ENCODE measurements at places on chromosomes 1 and 21.

GRCh38 chr1:182304627-182305026, 87.0 kb downstream of the GLUL start:
- DNase-seq, result no peak

DNA sequence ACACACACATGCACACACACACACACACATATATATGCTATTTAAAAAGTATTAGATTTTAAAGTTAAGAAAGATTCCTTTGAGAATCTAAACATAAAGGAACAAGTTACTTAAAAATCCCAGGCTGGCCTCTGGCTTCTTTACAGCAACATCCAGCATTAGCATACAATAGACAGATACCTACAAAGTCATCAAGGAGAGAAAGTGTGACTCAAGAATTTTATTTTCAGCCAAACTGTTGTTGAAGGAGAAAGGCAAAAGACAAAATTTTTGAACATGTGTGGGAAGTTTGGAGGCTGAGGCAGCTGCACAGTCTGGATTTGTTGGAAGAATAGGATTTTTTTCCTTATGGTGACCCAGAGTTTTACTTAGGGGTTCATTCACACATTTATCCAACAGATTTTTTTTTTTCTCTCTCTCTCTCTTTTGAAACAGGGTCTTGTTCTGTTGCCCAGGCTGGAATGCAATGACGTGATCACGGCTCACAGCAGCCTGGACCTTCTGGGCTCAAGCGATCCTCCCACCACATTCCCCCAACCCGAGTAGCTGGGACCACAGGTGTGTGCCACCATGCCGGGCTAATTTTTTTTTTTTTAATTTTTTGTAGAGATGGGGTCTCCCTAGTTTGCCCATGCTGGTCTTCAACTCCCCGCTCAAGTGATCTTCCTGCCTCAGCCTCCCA, 24.0 kb upstream of the SPOCD1 start:
- no peak for DNase-seq

- no peak for DNase-seq
Measured at GRCh38 chr21:42705346-42705745, 51.9 kb downstream of the PDE9A start.

DNA sequence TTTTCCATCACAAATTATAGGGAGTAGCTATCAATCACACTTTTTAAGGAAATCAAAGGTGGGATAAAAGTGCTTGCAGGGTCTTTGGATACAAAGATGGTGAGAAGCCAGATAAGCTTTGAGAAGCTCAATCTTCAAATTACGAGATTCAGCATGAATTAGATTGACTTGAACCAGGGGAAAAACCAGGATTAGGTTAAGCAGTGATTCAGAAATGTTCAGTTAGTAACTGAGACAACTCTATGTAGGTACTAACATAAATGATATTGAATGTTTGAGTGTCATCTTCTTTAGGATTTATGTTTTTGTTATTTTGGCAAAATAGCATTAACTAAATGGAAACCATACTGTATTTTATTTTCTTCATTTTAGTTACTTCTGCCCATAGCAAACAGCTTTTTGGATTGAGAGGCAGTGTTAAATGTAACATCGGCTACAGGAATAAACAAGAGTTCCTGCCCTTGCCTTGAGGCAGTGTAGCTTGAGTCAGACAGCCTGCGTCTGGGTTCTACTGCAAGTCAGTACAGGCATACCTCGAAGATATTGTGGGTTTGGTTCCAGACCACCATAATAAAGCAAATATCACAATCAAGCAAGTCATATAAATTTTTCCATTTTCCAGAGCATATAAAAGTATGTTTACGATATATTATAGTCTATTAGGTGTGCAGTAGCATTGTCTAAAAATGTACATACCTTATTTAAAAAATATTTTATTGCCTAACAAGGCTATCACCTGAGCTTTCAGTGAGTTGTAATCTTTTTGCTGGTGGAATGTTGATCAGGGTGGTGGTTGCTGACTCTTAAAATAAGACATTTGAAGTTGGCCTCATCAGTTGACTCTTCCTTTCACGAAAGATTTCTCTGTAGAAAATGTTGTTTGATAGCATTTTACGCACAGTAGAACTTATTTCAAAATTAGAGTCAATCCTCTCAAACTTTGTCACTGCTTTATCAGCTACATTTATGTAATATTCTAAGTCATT, 36.9 kb upstream of the BACH1 start:
- no peak for DNase-seq

- no peak for DNase-seq
Measured at GRCh38 chr1:100134872-100135271, 1.9 kb downstream of the TRMT13 start.

- DNase-seq, result peak; percentile 51
Measured at GRCh38 chr1:9201401-9202239, 33.0 kb upstream of the H6PD start.

DNA sequence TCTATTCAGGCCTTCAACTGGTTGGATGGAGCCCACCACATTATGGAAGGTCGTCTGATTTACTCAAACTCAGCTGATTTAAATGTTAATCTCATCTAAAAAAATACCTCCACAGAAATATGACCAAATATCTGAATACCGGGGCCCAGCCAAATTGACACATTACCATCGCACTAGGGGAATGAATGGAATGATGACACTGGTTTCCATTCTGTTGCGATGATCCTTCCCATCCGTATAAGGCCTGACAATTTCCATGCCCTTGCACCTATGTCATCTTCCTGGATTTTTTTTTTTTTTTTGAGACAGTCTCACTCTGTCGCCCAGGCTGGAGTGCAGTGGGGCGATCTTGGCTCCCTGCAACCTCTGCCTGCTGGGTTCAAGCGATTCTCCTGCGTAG, 397.5 kb downstream of the KIF26B start:
- DNase-seq, result no peak

Data from RCC 7860 (cell line).